ENCODE measurements at places on chromosomes 3 and 15.

DNA sequence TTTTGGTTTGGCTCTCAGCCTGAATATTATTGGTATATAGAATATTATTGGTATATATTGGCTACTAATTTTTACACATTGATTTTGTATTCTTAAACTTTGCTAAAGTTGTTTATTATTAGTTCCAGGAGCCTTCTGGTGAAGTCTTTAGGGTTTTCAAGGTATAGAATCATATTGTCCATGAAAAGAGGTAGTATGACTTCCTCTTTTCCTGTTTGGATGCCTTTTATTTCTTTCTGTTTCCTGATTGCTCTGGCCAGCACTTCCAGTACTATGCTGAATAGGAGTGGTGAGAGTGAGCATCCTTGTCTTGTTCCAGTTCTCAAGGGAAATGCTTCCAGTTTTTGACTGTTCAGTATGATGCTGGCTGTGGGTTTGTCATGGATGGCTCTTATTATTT lies 107.3 kb upstream of the LIPC start:
- DNase-seq = no peak

DNA sequence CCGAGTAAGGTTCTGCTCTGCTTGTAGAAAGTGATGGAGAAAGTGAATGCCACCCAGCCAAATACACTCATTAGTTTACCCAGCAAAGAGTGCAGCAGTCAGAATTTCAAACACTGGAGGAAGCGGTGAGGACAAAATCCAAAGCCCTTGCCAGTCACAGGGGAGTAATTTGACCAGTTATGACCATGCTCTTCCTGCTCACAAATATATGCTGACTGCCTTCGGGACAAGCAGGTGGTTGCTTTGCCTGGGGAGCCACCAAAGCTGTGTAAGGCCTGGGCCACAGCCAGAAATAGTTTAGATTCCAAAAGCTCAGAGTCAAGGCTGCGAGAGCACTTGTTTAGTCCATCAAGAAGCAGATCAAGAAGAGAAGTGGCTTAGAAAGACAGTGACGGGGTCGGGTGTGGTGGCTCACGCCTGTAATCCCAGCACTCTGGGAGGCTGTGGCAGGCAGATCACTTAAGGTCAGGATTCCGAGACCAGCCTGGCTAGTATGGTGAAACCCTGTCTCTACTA lies 51.0 kb upstream of the ATP13A3 start:
- DNase-seq = peak; percentile 14

- DNase-seq = peak; percentile 73
Observed at GRCh38 chr3:197029511-197030167, at the start of gene MELTF. MELTF (minus strand) TSS chr3:197029817; CDS start chr3:197029702, 115 bp downstream.

DNA sequence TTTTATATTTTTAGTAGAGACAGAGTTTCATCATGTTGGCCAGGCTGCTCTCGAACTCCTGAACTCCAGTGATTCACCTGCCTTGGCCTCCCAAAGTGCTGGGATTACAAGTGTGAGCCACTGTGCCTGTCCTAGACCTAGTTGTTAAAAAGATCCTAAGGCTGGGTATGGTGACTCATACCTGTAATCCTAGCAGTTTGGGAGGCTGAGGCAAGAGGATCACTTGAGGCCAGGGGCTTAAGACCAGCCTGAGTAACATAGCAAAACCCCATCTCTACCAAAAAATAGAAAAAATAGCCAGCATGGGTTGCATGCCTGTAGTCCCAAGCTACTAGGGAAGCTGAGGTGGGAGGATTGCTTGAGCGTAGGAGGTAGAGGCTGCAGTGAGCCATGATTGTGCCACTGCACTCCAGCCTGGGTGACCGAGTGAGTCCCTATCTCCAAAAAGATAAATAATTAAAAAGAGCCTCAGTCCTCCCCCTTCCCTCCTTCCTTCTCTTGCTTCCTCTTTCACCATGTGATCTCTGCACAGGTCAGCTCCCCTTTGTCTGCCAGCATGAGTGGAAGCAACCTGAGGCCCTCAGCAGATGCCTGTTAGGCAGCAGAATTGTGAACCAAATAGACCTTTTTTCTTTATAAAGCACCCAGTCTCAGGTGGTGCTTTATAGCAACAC lies 9.8 kb upstream of the FNDC3B start:
- DNase-seq = no peak

DNA sequence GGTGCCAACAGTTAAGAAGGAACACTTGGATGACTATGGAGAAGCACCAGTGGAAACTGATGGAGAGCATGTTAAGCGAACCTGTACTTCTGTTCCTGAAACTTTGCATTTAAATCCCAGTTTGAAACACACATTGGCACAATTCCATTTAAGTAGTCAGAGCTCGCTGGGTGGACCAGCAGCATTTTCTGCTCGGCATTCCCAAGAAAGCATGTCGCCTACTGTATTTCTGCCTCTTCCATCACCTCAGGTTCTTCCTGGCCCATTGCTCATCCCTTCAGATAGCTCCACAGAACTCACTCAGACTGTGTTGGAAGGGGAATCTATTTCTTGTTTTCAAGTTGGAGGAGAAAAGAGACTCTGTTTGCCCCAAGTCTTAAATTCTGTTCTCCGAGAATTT lies 3.0 kb downstream of the SKIL start:
- no peak for DNase-seq

DNA sequence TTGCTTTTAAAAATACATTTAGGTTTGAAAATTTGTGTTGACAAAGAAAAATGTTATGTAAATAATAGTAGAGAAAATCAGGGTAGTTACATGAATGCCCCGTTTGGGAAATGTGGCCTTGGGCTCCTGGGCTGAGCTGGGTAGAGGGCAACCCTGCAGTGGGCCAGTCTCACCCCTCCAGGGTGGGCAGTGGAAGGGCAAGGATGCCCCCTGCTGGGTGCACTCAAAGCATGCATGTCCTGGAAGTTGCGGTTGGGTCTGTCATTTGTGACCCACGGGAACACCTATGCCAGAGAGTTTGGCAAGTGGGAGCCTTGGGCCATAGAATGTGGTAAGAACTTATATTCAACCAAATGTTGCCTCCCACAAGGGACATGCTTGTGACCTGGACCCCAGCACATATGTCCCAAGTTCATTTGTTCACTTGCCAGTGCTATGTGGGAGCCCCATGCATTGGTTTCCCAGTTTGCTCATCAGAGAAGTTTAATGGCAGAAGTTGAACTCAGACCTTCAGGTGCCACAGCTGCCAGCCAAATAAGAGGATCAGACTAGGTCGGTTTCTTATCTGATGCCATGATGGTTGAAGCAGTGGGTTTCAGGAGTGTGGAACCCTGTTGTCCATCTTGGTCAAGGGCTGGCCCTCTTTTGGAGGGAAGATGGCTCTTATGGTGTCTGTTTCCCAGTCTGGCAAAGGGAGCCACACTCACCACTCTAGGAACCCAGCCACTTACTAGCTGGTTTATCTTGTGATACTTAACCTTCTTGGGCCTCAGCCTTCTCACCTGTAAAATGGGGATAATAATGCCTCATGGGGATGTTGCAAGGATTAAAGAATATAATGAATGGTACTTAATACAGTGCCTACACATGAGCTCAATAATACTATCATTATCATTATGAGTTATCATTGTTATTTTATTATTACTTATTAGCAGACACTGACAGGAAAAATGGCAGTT lies 2.5 kb upstream of the PLCB2 start:
- no peak for DNase-seq

DNA sequence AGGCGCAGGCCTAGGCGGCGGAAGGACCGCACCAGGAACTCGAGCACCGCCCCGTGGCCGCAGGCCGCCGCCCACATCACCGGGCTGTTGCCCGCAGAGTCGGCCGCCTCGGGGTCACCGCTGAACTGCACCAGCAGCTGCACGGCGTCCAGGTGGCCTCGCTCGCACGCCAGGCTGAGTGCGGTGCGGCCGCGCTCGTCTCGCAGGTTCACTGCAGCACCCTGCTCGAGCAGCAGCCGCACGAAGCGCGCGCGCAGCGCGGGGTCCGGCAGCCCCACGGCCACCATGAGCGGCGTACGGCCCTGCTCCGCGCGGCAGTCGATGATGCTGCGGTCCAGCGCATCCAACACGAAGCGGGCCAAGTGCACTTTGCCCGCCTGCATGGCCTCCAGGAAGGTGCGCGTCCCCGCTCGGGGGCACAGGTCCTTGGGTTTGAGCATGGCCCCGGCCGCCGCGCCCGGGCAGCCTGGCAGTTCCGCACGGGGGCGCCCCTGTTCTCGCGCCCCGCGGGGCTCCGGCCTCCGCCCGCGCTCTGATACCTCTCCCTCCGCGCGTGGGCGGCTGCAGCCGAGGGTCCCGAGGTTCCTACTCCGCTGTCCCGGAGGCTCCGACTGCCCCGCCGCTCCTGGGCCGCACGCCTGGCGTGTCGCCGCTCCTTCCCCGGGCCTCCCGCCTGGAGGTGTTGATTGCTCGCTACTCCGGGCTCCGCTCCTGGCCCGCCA lies 556 bp downstream of the ANKRD63 start:
- peak; percentile 19 for DNase-seq

- peak; percentile 49 for DNase-seq
Observed at GRCh38 chr15:29269485-29270168, at the start of gene NSMCE3. NSMCE3 (minus strand) TSS chr15:29269822; CDS start chr15:29269705, 117 bp downstream.

- no peak for DNase-seq
Observed at GRCh38 chr15:80034629-80035028, 24.8 kb upstream of the ZFAND6 start.

DNA sequence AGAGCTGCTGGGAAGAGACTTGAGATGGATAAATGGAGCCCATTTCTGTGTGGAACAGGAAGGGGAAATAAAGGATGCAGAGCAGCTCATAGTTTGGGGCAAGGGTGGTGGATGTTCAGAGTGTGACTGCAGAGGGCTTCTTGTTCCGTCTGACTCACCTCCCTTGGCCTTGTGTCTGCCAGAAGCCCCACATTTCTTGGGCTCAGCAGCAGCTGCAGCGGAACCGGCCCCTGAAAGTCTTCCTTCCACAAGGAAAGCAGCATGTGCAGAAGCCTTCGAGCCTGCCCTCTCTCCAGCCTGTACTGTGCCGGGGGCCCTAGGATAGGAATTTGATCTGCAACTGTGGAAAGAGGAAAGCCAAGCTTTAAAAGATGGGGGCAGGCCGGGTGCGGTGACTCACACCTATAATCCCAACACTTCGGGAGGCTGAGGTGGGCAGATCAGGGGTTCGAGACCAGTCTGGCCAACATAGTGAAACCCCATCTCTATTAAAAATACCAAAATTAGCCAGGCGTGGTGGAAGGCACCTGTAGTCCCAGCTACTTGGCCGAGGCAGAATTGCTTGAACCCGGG lies 11.5 kb downstream of the CDAN1 start:
- no peak for DNase-seq

DNA sequence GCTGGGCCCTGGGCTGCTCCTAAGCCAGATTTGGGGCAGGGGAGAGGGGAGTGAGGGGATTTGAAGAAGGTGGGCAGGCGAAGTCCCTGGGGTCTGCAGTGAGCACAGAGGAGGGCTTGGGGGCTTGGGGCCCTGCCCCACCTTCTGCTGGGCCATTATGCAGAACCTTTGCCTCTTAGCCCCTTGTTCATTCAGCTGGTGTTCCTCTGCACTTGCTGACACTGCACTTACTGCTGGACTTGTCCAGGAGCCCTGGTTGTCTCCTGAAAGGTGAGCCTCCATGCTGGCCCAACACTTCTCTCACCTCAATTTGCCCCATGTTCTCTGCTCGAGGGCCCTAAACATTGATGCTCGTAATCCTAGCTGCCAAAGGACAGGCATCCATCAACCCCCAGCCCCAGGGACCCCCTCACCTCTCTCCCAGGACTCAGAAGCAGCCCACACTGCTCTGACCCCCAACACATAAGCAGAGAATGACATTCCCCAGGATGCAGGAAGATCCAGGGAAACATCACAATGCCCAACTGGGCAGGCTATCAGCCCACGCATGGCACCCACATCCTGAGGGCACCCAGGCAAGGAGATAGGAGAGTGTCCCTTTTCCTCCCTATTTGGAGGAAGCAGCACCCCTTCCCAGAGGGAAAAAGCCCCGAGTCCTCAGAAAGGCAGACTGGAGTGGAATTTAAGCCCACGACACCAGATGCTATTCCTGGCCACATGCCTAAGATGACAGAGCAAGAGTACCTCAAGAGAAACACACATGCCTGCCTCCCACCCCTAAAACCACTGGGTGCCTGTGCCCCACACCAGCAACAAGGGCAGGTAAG lies 76.8 kb downstream of the ADCY5 start:
- DNase-seq = no peak

DNA sequence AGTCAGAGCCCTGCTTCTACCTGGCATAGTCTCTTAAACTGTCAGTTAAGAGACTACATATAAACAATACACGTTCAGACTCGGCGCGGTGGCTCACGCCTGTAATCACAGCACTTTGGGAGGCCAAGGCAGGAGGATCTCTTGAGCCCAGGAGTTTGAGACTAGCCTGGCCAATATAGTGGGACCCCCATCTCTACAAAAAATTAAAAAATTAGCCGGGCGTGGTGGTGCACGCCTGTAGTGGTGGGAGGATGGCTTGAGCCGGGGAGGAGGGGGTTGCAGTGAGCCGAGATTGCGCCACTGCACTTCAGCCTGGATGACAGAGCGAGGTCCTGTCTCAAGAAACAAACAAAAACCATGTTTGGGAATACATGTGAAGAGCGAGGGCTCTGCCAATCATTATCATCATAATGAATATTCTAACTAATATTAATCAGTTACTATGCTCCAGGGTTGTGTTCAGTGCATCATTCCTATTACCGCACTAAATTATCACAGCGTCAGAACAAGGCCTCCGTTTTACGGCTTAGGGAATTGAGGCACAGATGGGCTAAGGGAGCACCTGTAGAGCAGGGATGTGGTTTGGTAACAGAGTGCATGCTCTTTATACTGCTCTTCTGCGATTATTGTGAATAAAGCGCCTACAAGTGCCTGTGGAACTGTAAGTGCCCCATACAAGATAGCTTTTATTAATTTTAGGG lies 844 bp upstream of the UQCC5 start:
- no peak for DNase-seq

DNA sequence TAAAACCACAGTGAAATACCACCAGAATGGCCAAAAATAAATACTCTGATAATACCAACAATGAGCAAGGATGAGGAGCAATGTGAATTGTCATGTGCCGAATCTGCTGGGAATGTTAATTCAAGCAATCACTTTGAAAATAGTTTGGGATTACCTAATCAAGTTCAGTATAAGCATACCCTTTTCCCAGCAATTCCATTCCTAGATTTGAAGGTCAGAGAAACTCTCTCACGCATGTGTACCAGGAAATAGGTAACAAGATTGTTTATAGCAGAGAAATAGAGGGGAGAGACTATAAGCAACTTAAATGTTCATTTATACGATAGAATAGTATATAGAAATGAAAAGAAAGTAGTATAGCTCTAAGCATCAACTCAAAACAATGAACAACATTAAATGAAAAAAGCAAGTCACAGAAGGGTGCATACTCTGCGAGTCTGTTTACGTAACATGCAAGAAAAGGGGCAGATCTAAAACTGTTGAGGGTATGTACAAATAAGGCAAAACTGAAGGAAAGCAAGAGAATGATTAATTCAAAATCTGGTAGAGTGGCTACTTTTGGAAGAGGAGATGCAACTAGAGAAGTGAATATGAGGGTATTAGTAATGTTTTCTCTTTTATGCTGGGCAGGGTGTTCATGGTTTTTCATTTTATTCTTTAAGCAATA lies 27.4 kb downstream of the TMOD3 start:
- DNase-seq = no peak
